ENCODE measurements at places on chromosomes 6 and 20.
A peak's percentile ranks its signal among the peaks of the same experiment; 100 is the strongest.

DNA sequence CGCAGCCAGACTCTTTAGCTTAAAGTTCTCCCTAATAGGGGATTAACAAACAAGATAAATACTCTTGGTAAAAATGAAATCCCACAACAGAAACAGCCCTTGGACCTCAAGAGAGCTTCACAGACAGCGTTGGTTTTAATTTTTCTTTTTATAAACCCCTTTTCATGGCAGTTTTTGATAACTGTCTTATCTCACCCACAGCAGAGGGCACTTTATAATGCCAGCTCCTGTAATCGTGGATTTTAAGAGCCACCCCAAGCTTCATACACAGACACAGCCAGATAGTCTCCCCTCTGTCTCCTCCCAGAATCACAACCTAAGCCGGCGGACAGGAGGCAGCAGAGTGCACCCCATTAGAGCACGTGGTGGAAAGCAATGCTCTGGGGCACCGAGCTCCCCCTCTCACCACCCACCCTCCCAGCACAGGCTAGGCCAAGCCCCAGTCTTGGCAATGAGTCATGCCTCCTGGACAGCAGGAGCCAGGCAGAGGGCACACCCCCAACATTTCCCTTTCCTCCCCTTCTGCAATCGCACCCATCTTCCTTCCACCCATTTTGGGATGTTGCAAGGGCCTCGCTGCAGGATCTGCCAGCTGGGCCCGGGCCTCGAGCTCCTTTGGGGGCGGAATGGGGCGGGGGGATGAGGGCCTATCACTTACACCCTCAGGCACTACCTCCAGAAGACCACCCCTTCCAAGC lies 2.4 kb downstream of the JAG1 start:
- peak; percentile 47 for DNase-seq

- no peak for DNase-seq
Measured at GRCh38 chr6:118565311-118565960, 17.3 kb downstream of the PLN start.

DNA sequence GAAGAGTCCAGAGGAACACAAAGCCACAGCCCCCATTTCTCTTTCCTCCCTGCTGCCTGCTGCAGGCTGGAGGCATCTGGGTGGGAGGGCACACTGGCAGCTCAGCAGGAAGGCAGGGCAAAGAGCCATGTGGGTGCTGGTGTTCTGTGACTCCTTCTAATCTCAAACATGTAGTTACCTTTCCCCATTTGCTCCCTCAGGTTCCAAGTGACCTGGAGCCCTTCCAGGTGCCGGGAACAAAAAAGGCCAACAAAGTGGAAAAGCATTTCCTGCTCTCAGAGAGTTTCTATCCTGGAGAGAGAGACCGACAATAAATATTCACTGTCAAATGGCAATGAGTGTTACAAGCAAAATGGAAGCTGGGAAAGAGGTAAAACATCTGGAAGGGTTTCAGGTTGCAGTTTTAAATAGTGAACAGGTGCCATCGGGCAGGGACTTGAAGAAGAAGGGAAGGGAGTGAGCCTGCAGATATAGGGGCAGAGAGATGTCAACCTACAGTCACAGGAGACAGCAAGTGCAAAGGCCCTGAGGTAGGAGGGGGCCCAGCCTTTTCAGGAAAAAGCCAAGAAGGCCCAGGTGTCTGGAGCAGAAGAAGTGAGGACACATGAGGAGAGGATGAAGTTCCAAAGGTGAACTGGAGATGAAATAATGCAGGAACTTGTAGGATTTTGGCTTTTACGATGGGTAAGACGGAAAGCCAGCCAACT lies 43.6 kb upstream of the IYD start:
- no peak for DNase-seq

- DNase-seq: no peak
Measured at GRCh38 chr20:1381753-1382591, 10.9 kb downstream of the FKBP1A start.

DNA sequence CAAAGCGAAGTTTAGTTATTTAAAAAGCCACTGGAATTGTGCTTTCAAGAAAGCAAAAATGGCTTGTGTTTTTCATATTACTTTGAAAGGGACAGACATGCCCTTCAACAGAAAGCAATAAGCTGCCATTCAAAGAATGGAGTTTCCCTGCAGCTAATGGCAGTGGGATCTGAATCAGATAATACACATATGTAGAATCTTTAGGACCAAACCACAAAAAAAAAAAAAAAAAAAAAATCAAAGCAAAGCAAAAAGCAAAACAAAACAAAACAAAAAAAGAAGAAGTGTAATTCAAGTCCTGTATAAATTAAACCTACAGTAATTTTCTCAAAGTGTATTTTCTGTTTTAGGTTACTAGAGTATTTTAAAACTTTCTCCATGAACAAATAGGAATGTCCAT lies 63.6 kb upstream of the ZNF217 start:
- DNase-seq: no peak

- no peak for DNase-seq
Measured at GRCh38 chr20:7207186-7207798, 439.8 kb downstream of the BMP2 start.

- DNase-seq: no peak
Measured at GRCh38 chr20:6295127-6295866, 172.5 kb upstream of the FERMT1 start.

- DNase-seq: no peak
Measured at GRCh38 chr6:112030961-112031660, 22.8 kb upstream of the CCN6 start.

- DNase-seq: no peak
Measured at GRCh38 chr6:44062105-44062770, 65.0 kb downstream of the MRPL14 start.

DNA sequence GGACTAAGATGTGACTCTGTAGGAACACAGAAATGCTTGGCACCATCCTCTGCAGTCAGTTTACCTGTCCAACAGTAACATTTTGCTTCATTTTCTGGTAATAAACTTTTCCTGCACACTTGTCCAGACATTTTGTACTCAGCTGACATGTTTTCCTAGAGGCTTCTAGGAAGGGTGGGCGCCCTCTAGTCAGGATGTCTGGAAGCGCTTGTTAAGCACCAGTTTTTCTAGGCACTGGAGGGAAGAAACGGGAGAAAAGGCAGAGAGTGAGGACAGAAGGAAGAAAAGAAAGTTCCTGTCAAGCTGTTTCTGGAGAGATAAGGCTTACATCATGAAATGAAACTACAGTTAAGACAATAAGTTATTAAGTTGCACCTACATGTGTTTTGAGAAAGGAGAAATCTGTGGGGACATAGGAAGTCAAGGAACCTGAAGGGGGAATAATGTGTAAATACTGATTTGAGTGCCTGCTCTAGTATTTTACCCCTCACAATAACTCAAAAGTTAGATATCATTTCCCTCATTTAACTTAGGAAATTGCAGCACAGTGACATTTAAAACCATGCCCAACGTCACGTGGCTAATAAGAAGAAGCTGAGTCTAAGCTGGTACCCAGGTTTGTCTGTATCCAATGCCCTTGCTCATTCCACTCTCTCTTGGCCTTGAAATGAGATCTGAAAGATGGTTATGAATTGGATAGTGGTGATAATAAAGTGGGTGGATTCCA lies 42.7 kb upstream of the TNFRSF21 start:
- no peak for DNase-seq

DNA sequence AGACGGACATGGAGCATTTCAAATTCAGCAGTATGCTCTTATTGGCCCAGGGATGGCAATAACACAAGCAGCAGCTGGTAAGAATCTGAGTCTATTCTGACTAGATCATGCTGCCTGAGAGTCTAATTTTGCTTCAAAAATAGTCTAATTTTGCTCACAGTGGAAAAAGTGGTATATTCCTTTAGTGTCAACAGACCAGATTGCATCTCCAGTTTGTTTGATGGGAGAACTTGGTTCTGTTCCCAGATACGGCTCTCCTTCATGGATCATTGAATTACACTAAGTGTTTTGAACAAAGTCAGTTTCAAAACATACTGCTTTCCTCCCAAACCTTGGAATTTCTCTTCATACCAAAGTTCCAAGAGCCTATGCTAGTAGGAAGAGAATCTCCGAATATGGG lies 586.1 kb downstream of the RNF144B start:
- no peak for DNase-seq

DNA sequence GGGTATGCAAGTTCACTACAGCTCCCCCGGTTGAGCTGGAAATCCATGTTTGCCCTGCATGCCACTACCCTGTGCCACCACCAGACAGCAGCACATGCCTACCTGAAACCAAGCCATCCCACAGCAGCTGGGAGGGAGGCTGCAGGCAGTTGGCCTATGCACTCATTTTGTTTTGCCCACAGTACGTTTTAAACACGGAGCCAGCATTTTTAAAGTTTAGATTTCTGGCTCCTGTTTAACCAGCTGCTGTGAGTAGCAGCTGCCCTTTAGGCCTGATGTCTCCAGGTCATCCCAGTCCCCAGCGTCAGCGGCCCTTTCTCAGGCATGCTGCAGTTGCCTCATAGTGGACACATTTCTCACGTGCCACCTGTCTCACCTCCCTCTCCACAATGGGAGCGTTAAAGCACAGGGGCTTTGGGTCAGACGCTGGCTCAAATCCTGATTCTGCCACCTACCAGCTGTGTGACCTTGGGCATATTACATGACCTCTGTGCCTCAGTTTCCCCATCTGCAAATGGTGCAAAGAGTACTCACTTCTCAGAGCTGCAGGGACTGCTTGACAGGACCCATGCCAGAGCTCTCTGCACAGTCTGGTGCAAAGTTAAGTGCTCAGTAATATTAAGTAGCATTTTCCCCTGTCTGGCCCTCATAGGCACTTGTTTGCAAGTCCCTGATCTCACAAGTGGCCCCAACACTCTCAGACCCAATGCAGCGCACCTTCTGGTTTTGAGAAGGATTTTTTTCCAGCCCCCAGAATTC lies 8.2 kb upstream of the UBE2V1 start:
- peak; percentile 59 for DNase-seq

GRCh38 chr6:33189625-33190448 lies 2.4 kb downstream of the COL11A2 start:
- no peak for DNase-seq

DNA sequence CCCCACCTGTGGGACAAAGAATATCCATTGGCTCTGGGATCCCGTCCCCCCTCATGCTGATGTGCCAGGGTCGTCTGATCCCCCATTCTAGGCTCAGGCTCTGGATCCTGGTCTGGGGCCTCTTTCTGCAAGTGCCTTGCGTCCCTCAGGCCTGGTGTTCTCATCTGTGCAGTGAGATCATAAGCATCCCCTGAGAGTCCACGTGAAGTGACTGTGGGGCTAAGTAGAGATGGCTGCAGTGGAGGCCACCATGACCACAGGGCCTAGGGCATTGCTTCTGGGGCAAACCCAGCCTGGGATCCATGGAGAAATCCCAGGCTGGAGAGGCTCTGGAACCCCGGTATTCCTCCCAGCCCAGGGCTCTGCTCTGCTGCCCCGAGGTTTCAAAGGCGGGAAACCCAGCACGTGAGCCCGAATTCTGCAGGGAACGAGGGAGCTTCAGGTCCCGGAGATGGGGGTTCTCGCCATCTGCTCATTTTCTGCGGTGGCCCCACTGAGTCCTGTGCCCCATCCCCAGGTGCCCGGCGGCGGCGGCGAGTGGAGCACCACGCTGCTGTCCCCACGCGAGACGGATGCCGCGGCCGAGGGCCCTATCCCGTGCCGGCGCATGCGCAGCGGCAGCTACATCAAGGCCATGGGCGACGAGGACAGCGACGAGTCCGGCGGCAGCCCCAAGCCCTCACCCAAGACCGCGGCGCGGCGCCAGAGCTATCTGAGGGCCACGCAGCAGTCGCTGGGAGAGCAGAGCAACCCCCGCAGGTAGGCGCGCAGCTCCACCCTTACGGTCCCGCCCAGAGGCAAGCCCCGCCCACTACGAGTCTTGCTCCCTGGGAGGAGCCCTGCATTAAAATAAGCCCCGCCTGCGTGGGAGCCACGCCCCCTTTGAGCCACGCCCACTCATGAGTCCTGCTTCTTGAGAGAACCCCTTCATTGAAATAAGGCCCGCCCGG lies 105.5 kb upstream of the MYL9 start:
- peak; percentile 68 for DNase-seq

DNA sequence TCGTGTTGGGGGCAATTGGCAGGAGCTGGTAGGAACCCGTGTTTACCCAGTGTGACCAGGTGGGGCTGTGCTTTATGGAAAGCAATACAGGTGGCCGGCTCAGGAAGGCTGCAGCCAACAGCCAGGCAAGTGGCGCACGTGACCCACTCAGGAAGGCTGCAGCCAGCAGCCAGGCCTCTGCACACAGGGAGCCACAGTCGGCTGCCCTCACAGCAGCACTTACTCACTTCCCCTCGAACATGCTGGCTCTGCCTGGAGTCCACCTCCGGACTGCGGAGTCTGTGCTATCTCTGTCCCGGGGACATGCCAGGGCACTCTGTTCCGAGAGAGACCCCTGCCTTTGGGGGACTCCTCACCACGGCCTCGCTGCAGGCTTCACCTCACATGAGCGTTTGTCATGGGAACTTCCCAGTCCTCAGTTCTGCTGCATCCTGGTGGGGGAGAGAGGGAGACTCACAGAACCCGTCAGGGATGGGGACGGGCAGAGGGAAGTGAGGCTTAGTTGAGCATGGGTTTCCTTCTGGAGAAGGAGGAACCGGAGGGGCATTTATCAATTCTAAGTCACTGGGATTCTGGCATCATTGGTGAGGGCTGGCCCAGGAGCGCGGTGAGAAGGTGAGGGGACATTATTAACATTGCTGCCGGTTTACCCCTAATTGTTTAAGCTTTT lies 76.8 kb downstream of the TTLL2 start:
- DNase-seq: no peak

GRCh38 chr6:169763881-169764280 lies 12.5 kb downstream of the ERMARD start:
- no peak for DNase-seq

GRCh38 chr6:128515550-128516513 lies 4.6 kb downstream of the PTPRK start:
- no peak for DNase-seq

DNA sequence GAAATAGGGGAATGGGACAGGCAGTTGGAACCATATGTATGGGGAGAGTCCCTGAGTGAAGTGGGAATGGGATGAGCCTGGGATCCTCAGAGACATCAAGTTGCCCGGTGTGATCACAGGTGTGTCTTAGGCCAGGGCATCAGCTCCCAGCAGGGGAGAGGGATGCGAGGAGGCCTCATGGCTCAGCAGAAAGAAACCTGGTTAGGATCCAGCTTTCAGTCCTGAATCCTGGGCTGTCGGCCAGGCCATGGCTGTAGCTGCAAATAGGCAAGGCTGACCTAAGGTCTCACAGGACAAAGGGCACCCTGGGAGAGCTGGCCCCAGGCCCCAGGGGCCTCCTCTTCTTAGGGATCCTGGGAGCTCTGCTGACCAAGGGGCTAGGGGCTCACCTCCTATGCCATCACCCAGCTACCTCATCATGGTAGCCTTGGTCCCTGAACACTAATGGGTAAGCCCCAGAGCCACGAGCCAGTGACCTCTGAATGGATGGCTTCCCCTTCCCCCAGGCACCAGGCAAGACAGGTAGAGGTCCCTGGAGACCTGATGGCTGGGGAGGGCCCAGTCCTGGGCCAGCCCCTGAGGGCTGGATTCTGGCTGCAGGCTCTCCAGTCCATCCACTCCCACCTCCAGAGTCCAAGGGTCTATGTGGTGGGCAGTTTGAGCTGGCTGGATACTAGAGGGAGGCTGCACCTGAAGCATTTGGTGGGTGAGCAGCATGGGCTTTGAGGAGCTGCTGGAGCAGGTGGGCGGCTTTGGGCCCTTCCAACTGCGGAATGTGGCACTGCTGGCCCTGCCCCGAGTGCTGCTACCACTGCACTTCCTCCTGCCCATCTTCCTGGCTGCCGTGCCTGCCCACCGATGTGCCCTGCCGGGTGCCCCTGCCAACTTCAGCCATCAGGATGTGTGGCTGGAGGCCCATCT lies at the start of gene SLC22A7:
Gene SLC22A7, plus strand, starts transcription at position 617 of the 921 bp plus-strand sequence. Its CDS starts 99 bp downstream, at position 716.
- no peak for DNase-seq
